ENCODE measurements at places on chromosomes 13 and 19.
A peak's percentile ranks its signal among the peaks of the same experiment; 100 is the strongest.

GRCh38 chr19:14575428-14575980 lies 3.6 kb upstream of the NDUFB7 start:
- DNase-seq: no peak

DNA sequence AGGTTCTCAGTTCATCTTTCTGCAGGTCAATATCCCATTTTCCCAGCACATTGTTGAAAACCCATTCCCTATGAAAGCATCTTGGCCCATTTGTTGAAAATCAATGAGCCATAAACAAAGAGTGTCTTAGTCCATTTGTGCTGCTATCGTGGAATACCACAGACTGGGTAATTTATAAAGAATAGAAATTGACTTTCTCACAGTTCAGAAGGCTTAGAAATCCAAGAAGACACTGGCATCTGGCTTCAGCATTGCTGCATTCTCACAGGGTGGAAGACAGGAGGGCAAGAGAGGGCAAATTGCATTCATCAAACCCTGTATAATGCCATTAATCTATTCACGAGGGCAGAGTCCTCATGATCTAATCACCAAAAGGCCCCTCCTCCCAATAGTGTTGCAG lies 34.1 kb downstream of the ZNF823 start:
- no peak for DNase-seq

- DNase-seq: no peak
Observed at GRCh38 chr19:45195764-45196163, 17.2 kb downstream of the BLOC1S3 start.

- no peak for DNase-seq
Observed at GRCh38 chr19:32895384-32895783, 25.8 kb upstream of the SLC7A9 start.

DNA sequence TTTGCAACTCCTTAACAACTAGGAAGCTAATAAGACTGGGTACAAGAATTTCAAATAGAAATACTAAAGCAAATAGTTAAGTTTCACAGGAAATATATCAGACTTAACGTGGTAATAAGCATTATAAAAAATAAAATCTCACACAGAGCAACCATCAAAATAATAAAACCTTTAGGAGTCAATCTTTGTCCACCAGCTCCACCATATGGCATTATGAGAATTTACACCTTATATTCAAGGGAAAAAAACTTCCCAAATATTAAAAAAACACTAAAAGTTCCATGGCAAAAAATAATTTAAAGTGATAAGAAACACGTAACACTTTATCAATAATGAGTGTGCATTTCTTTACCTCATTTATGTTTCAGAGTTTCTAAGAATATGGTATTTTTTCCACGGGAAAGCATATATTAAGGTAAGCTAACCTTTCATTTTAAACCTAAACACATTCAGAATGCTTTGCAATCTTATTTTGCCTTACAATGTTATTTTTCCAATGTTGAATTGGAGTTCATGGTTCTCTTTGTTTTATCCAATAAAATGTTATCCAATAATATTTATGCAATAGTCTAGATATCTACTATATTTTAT lies 423.2 kb upstream of the SGCG start:
- no peak for DNase-seq

DNA sequence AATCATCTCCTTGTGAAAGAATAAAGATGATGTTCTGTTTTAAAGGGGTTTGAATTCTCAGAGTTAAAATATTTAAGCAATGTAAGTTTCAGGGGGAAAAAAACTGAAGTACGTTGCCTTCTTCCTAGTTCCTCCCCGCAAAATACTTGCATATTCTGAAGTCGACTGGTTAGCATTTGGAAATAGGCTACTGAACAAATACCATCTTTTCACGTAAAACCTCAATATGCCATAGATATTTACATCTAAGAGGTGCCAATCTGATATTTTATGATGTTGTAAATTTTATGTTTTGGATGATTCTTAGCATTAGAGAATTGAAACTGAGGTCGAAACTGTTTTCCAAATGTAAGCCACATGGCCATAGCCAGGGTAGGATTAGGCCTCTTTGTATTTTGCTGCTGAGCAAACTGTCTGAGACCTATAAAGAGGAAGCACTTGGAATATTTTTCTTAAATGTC lies 138.3 kb downstream of the FLT1 start:
- DNase-seq: no peak

- DNase-seq: no peak
Observed at GRCh38 chr13:91045351-91046034, 302.0 kb upstream of the MIR17HG start.

GRCh38 chr19:49952479-49952836 lies 8.5 kb downstream of the SIGLEC11 start:
- DNase-seq: no peak

GRCh38 chr13:109440320-109440719 lies 346.1 kb downstream of the IRS2 start:
- no peak for DNase-seq

DNA sequence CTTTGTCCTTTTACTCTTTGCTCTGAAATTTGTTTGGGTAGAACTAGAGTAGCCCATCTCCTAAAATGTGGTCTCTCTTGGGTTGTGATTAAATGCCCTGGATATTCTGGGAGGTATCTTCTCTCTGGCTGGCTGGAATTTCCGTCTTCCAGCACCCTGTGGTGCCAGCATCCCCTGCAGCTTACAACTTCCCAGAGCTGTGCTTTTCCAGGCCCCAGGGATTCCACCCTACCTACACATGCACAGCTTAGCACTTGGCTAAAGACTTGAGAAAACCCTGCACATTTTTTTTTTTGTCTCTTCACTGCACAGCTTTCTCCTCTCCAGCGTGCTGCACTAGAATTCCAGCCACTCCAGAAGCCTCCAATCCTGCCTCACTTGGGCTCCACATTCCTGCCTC lies 334.7 kb downstream of the IRS2 start:
- DNase-seq: no peak

DNA sequence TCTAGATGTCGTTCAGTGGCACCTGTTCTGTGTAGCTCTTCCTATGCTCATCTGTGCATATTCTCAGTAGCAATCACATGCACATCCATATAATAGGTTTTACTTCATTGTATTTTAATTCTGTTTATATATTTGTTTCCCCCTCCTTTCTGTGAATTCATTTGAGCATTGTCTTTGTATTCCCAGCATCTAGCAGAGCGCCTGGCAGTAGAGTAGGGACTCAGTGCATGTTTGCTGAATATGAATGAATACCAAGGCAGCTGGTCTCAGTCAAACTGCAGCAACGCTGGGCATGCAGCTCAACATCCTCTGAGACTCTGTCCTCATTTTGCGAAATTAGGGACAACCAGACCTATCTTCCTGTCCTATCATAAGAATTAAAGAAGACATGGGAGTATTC lies 330.1 kb downstream of the SPRY2 start:
- DNase-seq: peak; percentile 54

DNA sequence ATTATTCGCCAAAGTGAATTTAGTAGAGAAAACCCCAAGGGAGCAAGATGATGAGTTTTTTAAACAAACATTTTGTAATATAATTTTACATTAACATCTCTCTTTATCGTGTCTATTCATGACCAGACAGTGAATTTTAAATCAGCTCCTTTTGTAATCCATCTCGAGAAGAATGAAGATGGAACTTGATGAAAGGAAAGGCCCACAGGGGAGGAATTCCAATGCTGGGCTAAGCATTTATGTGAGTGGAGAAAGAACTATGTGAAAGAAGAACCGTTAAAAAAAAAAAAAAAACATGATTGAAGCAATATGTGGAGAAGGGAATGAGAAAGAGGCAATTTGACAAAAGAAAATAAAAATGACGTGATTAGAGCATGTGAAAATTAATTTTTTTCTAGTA lies 170.6 kb downstream of the KCTD12 start:
- DNase-seq: no peak
